ENCODE measurements at places on chromosomes 4 and X. TPM values are rescaled to one million over a fixed set of nuclear protein-coding genes. Genes with fewer than 3 reads are reported as not detected.

The RUFY3 gene
- 11.3 TPM for total RNA-seq

The GYPE gene
- total RNA-seq = 1.9 TPM

The SASH3 gene
- 123 TPM for total RNA-seq

- DNase-seq = no peak
Observed at GRCh38 chrX:86148594-86148993, 343 bp downstream of the DACH2 start.

The KCNE5 gene
- 0.14 TPM for total RNA-seq

GRCh38 chrX:112834031-112834845, 6.4 kb downstream of the AMOT start:
- DNase-seq = no peak

- DNase-seq = peak; percentile 10
Observed at GRCh38 chr4:6372649-6373525, 99.5 kb downstream of the PPP2R2C start.

DNA sequence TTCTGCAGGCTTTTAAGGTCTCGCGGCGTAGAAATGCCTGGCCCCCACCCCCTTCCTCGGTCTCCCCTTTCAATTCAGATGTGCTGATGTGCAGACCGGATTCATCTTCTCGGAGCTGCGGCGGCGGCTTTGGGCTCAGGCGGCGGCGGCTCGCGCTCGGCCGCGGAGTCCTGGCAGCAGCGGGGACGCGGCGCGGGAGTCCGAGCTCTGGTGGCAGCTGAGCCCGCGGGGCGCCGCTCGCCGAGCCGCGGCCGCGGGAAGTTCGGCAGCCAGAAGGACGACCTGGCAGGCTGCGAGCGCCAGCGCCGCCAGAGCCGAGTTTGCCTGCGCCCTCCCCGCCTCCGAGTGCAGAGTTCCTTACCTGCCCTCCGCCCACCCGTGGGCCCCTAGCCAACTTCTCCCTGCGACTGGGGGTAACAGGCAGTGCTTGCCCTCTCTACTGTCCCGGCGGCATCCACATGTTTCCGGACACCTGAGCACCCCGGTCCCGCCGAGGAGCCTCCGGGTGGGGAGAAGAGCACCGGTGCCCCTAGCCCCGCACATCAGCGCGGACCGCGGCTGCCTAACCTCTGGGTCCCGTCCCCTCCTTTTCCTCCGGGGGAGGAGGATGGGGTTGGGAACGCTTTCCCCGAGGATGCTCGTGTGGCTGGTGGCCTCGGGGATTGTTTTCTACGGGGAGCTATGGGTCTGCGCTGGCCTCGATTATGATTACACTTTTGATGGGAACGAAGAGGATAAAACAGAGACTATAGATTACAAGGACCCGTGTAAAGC, 448 bp downstream of the TLL1 start:
- peak; percentile 7 for DNase-seq

The CLDN34 gene
- total RNA-seq = not detected

DNA sequence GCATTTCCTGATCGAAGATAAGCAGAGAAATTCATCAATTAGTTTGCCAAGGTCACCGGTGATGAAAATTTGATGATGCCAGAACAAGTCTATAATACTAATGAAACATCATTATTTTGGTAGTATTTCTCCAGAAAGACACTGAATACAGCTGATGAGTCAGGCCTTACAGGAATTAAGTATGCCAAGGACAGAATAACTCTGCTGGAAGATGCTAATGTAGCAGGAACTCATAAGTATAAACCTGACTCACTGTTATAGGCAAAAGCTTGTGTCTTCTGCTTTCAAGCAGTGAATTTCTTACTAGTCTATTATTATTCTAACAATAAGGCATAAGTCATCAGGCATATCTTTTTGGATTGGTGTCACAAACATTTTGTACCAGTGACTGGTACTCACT, 1825.1 kb upstream of the IGFBP7 start:
- DNase-seq = no peak

GRCh38 chrX:41449615-41450014, 2.5 kb downstream of the NYX start:
- DNase-seq = no peak

GRCh38 chr4:142840516-142841123, 5.5 kb downstream of the INPP4B start:
- no peak for DNase-seq

The TEX13C gene
- total RNA-seq = not detected

DNA sequence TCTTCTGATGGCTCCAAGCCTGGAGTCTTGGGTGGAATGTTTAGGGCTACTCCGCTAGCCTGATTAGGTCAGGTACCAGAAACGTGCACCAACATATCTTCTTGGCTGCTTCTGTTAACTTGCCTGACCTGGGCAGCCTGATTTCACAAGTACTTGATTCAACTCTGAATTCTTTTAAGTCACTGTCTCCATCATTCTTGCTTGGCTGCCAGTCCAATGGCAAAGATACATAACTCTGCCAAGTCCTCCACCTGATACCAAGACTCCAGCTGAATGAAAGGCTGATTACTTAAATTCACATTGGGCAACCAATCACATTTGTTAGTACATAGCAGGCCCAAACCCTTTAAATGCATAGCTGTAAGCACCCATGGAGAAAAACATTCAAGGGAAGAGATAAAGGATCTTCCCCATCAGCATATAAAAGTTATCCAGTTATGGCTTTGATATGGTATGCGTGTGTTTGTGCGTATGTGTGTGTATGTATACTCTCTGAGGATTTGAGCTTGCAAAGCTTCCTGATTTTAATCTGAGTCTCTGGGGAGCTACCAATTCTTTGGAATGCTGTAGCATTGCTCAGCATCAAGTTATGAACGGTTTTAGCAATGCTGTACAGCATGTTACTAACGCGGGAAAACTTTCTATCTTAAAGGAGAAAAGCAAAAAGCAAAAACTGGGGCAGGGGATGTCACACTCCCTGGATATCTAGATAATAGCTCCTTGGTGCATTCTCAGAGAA, 917.2 kb downstream of the DMD start:
- DNase-seq = no peak

DNA sequence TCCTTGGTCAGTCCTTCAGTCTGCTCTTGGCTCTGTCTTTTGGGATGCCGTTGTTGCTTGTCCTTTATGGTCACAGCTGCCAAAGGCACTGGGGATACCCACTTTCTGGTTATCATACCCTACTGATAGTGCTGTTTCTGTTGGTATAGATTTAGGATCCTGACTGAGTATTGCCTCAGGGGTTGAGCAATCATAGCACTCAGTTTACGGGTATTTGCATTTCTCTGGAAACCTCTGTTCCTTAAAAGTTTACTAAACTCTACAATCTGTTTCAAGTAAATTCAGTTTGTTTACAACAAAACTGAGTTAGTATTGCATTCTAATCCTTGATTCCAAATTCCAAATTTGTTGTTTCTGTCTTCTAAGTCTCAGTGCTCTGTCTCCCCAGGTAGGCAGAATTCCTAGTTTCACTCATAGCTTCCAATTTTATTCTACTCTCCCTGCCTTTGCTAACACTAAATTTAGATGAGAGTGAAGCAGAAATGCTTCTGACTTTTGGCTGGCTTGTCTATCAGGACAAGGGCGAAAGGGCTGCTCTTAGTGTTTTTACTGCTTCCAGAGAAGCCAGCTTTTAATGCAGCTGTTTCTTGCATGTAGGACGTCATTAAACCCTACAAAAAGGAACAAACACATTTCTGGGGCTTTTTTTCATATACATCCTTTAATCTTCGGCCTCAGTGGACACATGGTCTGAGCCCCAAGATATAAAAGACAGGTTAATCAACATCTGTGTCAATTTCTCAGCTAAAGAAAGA, 17.2 kb upstream of the TET2 start:
- no peak for DNase-seq

- DNase-seq = no peak
Observed at GRCh38 chr4:165612936-165613335, 234.1 kb downstream of the CPE start.

The SPOCK3 gene
- total RNA-seq = 0.44 TPM

The BMX gene
- not detected for total RNA-seq

- DNase-seq = no peak
Observed at GRCh38 chrX:153504445-153505016, 9.8 kb downstream of the BGN start.

GRCh38 chrX:21926527-21927278, 13.8 kb upstream of the SMS start:
- no peak for DNase-seq

DNA sequence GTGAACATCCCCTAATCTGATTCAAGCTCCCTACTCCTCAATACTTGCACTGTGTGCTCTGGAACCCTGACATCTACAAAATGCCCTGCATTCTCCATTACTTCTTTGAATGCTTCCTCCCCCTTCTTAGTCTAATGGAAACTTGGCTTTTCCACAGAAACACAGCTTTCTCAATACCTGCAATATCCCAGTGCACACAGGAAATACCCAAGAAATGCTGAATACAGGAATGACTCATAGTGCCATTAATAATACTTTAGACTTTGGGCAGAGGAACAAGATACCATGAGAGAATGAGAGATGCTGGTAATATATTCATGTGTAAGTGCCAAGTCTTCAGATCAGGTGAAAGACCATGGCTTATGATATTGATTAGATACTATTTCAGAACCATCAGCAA, 5.6 kb downstream of the QRFPR start:
- DNase-seq = no peak

DNA sequence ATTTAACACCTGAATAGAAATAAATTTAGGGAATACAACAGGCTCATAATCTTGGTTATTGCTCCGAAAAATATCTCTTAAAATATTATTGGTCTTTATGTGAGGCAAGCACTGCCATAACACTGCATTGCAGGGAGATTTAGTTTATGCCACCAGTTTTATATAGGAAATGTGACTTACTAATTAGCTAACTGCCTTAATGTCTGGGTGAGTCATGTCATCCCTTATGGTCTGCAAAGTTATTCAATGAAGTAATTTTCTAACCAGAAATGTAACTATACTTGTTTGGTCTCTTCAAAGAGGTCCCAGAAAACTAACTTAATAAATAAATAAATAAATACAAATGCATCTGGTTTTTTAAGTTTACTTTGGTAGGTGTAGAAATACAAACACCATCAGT, 597.2 kb downstream of the GALNTL6 start:
- DNase-seq = no peak

DNA sequence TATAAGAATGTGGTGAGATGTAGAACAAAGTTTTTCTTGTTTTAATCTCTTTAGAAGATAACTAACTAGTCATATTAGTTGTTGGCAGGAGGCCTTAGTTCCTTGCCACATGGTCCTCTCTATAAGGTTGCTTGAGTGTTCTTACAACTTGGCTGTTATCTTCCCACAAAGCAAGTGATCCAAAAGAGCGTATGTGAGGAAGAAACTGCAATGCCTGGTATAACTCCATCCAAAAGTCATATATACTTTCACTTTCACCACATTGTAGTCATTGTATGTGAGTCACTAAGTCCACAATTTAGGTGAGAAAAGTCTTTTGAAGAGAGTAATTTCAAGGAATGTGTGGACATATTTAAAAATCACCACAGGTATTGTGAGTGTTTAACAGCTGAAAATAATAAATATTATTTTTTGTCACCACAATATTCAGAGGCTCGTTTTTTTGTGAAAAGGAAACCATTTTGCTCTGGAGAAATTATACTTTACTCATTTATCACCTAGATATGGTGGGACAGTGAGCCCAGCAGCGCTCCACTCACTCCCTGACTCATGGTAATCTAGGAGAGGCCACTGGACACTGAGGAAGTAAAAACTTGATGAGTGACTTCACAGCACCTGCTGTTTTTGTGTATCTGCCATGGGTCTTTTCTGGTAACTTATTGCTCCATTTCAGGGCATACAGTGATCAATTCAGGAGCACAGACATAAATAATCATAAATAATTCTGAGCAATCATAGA, 369.4 kb upstream of the NDST3 start:
- DNase-seq = no peak

- DNase-seq = no peak
Observed at GRCh38 chr4:44479731-44480130, 31.1 kb upstream of the KCTD8 start.

The BEND2 gene
- not detected for total RNA-seq

DNA sequence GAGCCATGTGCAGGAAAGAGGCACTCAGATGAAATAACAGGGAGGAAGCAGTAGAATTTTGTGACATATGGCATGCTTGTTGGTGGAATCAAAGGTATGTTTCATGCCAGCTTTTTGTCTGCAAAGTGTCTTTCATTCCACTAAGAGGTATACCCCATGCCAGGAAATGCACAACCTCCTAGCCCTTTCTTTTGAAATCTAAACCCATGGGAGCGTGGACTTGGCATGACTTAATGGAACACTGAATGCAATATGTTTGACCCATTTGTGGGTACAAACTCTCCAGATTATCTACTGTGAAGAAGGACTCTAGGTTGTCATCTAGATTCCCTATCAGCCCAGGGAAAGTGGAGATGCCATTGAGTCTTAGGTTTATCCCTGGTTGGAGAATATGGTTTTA, 338.3 kb upstream of the TEX13C start:
- no peak for DNase-seq

The DMD gene
- 0.46 TPM for total RNA-seq

DNA sequence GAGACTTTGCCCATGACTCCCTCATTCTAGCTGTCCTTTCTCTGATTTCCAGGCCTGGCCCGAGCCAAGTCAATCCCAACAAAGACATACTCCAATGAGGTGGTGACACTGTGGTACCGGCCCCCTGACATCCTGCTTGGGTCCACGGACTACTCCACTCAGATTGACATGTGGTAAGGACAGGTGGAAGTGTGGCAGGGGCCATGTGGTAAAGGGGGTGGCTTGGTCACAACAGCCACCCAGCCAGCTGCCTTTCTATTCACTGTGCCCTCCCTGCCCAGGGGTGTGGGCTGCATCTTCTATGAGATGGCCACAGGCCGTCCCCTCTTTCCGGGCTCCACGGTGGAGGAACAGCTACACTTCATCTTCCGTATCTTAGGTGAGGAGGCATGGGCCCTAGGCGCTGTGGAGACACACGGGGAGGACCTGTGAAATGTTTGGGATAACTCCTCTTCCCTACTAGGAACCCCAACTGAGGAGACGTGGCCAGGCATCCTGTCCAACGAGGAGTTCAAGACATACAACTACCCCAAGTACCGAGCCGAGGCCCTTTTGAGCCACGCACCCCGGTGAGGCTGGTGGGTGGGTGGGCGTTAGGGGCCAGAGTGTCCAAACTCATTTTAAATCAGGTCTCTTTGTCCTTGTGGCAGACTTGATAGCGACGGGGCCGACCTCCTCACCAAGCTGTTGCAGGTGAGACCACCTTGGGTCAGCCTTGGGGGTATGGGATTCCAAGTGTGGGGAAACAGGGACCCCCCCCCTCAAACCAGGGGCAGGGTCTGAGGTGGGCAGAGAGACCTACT, 6.1 kb upstream of the USP11 start:
- no peak for DNase-seq

GRCh38 chr4:153901220-153901619, 112.3 kb upstream of the SFRP2 start:
- no peak for DNase-seq

DNA sequence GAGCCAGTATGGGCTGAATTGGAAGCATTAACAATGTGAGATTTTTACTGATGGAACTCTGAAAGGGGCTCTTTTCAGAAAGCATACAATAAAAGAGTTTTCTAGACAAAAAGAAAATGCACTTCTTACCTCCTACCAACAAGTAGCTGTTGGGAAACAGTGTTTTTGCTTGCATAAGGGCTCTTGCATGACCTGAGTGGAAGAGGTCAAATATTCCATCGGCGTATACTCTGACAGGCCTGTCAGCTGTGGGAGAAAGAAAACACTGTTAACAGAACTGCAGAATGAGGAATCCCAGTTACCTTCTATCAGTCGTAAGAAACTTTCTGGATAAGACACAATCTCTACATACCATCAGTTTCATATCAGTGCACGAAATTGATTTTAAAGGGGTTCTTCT, 39.5 kb downstream of the PCYT1B start:
- DNase-seq = no peak
